ENCODE measurements at places on chromosomes 12 and 14.

DNA sequence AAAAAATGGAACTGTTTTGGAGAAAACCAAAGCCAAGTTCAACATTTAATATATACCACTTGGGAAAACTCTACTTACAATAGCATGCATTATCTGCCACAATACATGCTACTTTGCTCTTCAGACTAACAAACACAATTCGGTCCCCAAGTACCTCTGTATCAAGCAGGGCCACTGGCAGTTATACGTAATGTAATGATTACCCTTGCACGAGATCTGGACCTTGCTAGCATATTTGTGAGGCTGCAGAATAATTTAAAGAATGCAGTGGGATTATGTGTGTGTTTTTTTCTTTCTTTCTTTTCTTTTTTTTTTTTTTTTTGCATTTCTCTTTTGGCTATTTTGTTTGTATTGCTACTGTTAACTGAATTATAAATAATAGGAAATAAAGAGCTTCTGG is 22.8 kb upstream of the PYGL start:
- no peak for DNase-seq

GRCh38 chr12:4997939-4998338 is 45.7 kb upstream of the KCNA5 start:
- DNase-seq = peak; percentile 89

- peak; percentile 46 for DNase-seq
Measured at GRCh38 chr12:119412811-119413794, 78.6 kb downstream of the CCDC60 start.

DNA sequence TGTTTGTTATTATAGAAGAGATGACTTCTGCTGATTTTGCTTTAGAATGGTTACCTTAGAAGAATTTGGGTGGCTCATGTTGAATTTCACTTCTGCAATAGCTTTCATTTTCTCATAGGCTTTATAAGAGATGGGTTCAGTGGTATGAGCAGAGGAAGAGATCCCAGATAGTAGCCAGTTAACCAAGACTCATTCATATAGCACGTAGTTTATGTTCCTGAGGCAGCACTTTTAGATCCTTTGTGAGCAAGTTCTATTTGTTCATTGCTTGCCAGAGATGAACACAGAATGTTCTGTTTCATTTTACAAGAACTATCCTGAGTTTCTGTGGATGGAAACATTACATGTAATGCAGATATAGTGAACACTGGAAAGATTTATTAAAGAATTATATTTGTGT is 32.2 kb downstream of the RAB21 start:
- no peak for DNase-seq

- DNase-seq = no peak
Measured at GRCh38 chr12:119803381-119803791, 73.7 kb downstream of the CIT start.

DNA sequence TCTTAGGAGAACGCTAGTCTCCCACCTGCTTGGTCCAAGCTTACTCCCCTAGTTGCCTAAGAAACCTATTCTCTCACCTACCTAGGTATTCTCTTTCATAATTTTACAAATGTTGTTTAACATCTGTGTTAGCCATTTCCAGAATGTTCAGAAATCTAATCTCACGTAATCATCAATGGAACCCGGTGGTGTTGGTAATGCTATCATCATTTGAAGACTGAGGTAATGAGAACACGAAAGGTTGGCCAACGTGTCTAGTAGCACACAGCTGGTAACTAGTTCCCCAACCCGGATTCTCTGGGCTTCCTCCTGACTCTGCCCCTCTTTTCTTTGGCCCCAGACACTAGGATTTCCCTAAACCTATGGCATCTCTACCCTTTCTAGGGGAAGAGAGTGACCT is 43.8 kb upstream of the EMP1 start:
- DNase-seq = no peak

DNA sequence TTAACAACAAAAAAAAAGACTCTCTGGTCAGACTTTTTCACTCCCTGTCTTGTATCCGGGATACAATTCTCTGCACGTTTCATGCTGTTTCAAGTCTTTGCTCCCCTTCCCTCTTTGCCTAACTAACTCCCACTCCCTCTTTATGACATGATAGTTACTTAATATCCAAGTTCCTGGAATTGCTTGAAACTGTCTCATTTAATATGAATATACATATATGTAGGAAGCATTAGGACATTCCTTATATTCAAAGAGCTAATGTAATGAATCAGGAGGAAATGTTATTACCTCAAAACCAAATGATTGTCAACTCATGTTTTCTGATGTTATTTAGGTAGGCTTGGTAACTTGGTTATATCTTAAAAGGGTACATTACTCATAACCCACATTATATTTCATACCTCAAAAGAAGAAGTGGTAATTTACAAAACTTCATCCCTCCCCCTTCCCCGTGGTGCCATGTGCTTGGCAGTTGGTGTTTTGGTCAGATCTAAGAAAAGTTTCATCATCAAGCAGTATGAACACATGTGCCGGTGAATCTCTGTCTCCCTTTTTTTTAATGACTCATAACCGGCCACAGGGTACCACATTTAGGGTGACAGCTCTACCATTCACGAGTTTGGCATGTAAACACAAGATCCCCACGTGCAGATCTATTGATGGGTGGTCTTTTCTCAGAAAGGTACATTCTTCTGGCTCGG is 56.5 kb downstream of the HCAR2 start:
- no peak for DNase-seq

- no peak for DNase-seq
Measured at GRCh38 chr12:93592641-93593406, 20.3 kb downstream of the SOCS2 start.

DNA sequence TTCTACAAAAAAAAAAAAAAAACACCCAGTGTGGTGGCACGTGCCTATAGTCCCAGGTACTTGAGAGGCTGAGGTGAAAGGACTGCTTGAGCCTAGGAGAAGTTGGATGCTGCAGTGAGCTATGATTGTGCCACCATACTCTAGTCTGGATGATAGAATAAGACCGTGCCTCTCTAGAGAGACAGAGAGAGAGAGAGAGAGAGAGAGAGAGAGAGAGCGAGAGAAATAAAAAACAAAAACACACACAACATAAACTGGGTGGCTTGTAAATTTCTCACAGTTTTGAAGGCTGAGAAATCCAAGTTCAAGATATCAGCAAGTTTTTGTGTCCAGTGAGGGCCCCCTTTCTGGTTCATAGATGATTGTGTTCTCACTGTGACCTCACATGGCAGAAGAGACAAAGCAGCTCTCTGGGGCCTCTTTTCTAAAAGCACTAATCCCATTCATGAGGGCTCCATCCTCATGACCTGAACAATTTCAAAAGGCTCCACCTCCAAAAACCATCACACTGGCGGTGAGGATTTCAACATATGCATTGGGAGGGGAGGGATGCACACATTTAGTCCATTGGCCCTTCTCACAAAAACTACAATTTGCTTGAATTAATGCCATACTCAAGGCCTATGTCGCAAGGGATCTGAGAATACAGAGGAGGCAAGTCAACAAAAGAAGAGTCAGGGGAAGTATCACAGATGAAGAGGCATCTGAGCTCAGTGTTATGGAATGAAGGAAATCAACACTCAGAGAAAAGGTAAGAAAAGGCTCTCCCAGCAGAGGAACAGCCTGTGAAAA is 94.9 kb downstream of the PPM1H start:
- no peak for DNase-seq

GRCh38 chr12:11991604-11992003 is 79.1 kb upstream of the BCL2L14 start:
- no peak for DNase-seq

DNA sequence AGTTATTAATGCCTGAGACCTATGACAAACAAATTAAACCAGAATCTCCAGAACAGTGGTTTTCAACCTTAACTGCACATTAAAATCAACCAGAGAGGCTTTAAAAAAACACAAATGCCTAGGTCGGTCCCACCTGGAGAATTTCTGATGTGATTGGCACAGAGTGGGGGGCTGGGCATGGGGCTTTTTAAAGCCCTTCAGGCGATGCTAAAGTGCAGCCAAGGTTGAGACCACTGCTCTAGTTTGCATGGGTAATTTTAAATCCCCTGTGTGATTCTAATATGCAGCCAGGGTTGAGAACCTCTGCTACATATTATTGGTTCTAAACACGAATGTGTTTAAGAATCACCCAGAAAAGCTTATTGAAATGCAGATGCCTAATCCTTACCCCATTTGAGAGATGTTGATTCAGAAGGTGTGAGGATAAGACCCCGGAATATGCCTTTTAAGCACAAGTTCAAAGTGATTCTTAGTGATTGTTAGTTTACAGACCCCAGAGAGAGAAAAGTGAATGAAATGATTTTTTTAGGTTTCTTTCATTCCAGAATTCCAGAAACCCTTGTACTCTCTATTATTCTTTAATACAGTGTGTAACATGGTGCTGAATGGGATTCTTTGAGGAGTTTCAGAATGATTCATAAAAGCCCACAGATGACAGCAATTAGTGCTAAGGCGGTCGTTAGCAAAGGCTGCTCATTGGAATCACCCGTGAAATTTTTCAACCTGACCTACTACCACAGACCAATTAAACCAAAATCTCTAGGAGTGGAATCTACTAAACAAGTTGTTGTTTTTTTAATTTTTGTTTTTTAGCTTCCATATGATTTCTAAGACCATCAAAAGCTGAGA is 44.9 kb downstream of the LIN7A start:
- no peak for DNase-seq

DNA sequence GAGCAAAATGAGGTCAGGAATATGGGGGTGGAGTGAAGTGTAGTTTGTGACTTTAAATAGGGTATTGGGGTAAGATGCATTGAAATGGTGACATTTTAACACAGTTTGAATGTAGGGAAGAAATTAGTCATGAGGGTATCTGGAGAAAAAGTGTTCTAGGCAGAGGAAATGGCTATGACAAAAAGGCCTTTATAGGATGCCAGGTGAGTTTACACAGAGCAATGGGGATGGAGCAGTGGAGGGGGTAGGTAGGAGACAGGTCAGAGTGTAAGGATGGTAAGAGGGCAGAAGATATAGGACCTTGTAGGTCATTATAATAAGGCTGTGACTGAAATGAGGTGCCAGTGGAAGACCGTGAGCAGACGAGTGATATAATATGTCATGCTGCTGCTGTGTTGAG is 30.4 kb downstream of the HEATR5A start:
- DNase-seq = no peak

DNA sequence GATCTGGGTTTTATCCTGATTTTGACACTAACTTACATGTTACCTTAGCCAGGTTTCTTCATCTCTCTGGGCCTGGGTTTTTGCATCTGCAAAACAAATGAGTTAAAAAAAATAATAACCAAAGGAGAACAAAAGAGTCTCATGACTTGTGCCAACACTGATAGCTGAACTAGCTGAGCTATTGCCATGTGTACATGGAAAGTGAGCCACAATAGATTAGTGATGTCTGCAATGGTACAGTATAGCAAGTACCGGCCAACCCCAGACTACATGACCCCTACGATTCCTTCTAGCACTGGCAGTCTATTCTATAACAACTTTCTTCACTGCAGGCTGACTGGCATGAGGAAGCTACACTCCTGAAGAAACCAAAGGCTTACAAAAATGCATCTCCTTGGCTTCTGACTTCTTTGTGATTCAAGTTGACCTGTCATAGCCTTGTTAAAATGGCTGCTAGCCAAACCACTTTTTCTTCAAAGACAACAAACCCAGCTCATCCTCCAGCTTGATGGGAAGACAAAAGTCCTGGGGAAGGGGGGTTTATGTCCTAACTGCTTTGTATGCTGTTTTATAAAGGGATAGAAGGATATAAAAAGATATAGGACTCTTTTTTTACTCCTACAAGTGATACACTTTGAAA is 123.7 kb downstream of the DAD1 start:
- peak; percentile 29 for DNase-seq

- no peak for DNase-seq
Measured at GRCh38 chr12:11746940-11747716, 97.7 kb downstream of the ETV6 start.

- peak; percentile 31 for DNase-seq
Measured at GRCh38 chr12:123671876-123672275, 963 bp downstream of the TCTN2 start.

- DNase-seq = no peak
Measured at GRCh38 chr12:18562531-18562930, 175.3 kb downstream of the PLCZ1 start.

- peak; percentile 32 for DNase-seq
Measured at GRCh38 chr12:21546716-21547115, 20.6 kb downstream of the SPX start.

GRCh38 chr14:55516776-55517175 is 63.2 kb upstream of the KTN1 start:
- no peak for DNase-seq

DNA sequence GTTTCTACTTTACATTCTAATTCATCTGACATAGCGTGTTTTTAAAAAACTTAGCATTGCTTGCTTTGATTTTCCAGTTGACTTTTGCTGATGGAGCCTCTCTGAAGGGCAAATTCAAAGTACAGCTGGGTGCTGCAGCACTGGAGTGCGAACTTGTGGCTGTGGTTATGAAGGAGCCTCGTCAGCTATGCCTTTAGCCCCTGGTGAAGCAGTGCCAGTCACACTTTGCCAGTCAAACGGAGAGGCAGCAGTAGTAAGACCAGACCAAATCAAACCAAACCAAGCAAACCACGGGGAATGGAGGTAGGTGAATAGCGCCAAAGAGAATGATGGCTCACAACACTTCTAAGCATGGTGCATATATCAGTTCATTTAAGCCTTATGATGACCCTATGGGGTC is 15.1 kb upstream of the SLC38A2 start:
- DNase-seq = no peak

- DNase-seq = no peak
Measured at GRCh38 chr14:104697892-104698583, 8.6 kb downstream of the INF2 start.

DNA sequence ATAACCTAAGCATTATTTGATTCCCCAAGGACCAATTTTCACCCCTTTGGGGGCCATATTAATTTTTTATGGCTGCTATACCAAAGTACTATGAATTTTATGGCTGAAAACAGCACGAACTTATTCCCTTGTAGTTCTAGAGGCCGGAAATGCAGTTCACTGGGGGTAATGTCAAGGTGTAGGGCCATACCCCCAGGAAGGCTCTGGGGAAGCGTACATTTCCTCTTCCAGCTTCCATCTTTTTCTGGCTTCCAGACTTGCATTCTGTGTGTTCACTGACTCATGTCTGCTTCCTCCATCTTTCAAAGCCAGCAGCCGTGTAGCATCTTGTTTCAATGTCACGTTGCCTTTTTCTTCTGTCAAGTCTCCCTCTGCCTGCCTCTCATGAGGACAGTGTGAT is 133.5 kb downstream of the BICD1 start:
- no peak for DNase-seq

GRCh38 chr12:60263836-60264493 is 668.1 kb downstream of the SLC16A7 start:
- no peak for DNase-seq

GRCh38 chr12:5511256-5511643 is 79.3 kb downstream of the NTF3 start:
- DNase-seq = no peak

DNA sequence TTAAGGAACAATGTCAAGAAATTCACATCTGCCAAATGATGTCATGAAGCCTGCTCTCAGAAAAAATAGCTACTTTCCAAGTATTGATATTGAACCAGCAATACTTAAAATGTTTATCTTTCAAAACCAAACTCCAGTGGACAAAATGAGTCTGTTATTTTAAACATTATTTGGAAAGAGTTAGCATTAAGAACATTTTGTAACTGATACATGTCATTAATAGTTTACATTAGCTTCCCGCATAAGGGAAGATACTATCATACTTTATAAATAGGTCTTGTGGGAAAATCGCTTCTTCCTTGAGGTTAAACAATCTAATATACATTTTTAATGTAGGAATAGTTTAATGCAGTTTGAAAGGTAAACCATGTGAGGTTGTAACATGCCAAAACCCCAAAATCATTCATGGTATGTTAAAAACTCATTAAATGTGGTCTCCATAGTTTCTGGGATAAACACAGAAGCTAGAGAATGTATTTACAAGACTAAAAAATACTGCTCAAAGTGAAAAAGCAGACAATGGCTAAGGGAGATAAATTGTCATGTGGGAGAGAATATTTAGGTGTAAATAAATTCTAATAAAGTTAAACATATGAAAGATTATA is 73.4 kb upstream of the ATP2B1 start:
- no peak for DNase-seq

Measured in kidney glomerular epithelial cell (primary cell).